ENCODE measurements at places on chromosomes 12 and 14.

- DNase-seq: peak; percentile 74
These were observed 199.5 kb upstream of the DCN start for GRCh38 chr12:91382081-91382543.

- DNase-seq: no peak
These were observed 284.2 kb downstream of the ADAMTS20 start for GRCh38 chr12:43267818-43268217.

GRCh38 chr12:4269279-4269991, 4.1 kb upstream of the CCND2 start:
- peak; percentile 18 for DNase-seq

- DNase-seq: no peak
These were observed 380.5 kb upstream of the GARIN6 start for GRCh38 chr12:99267038-99267437.

DNA sequence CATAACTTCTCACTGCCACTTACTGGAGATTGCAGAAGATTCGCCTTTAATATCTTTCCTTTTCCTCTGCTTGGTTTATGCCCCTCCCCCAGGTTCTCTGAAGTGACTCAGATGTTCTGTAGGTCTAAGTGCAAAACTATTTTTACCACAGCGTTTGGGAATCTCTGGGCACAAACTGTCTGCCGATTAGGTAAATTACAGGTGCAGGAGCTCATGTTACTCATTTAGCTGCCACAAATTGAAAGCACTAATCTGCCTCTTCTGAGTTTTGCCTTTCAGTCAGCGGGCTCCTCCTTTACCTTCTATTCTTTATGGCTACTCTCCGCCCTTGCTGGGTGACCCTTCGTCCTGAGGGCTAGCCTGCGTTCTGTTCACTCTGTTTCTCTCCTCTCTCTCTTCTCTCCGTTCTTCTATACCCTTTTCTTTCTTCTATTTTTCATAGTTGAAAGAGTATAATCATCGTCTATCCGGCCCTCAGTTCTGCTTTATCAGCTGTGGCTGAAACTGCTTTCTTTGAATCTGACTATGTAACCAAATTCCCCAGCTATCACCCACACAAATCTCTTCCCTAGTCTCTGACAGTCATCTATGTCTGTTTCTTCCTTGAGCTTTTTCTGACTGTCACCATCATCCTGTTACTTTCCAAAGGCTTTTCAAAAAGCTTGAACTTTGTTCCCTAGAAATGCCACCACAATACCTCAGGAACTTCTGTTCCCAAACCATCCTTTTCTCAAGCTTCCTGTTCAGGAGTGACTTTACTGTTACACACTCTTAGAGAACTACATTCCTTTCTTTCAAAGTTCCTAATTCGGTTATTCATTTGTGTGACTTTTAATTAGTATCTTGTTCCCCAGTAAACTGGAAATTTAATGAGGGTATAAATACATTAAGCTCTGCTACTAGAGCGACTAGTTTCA, 4.3 kb upstream of the MYF6 start:
- DNase-seq: peak; percentile 79

- DNase-seq: peak; percentile 71
These were observed 73.4 kb upstream of the ETV6 start for GRCh38 chr12:11576104-11576503.

DNA sequence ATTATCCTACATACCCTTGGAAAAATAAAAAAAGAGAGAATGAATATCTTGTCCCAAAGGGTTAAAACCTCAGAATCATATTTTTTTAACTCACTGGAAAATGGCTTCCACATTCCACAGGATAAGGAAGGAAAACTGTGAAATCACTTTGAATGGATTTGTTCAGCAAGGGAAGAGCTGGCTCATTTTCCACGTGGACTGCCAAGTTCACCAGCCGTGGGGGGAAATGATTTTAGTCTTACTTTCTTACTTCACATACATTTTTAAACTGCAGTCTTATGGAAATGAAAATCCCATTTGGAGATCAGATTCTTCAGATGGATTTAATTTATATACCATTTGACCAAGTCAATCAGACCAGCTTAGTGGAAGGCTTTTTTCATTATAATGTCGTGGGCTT, 29.9 kb upstream of the AEBP2 start:
- no peak for DNase-seq
